IPS-NIHi11 (cell line): ENCODE measurements at places on chromosomes 2 and 18.

- no peak for DNase-seq
Observed at GRCh38 chr2:226760412-226761194, 39.0 kb downstream of the IRS1 start.

DNA sequence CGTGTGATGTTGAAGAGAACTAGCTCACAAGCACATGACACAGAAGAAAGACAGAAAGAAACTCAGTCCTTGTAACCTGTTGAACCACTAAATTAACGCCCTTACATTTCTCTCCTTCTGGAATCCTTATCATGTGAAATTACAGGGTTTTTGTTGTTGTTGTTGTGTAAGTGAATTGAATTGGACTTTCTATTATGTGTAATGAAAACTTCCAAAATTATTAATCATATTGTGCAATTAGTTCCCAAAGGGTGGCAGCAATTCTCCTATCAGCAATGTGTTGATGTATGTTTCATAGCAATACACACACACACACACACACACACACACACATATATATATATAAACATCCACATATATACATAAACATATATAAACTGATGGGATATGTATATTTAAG is 402.2 kb upstream of the TCF4 start:
- DNase-seq: no peak

GRCh38 chr2:35035883-35036282 is 1319.7 kb upstream of the CRIM1 start:
- DNase-seq: no peak

GRCh38 chr2:135257383-135258090 is 205.4 kb downstream of the RAB3GAP1 start:
- DNase-seq: no peak
